ENCODE measurements at places on chromosomes 3 and 15.
A peak's percentile ranks its signal among the peaks of the same experiment; 100 is the strongest.

DNA sequence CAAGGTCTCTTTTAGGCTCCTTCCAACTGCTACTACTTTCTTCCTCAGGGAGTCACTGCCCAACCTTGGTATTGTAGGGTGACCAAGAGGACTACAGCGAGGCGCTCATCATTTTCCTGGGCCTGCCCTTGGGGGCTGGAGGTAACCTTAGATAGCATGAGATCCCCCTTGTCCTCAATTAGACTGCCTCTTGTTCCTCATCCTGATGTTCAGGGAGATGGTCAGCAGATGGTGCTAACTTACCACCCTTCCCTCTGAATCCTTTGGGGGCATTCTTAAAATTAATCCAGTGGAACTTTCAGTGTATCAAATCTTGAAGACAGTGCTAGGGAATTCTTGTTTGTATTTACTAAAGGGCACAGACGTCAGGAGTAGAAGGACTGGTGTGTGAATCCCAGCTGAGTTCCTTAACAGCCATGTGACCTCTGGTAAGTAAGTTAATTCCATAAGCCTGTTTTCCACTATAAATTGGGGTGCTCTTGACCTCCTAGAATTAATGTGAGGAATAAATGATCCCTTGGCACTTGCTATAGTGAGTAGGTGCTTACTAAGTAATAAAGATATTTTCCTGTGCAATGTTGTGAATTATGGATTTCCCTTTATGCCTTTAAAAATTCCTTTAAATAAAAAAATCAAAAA, 4.1 kb upstream of the CLPX start:
- no peak for DNase-seq

DNA sequence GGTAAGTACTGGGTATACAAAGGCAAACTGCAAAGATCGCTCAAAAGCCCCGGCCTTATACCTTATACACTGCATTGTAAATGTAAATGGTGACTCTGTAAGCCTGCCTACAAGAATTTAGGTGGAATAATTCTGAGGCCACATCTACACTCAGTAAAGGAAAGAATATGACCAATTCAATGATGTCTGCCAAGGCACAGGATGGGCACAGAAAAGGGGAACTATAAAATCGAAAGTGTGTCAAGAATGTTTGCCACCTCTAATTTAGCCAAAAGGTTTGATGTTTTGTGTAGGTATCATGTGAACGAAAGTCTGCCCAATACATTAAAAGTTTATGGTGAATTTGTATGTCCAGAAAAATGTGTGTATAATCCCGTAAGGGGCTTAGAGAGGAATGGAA, 96.1 kb downstream of the FOXP1 start:
- no peak for DNase-seq

- no peak for DNase-seq
Measured at GRCh38 chr3:136197159-136197793, 1.1 kb upstream of the MSL2 start.

DNA sequence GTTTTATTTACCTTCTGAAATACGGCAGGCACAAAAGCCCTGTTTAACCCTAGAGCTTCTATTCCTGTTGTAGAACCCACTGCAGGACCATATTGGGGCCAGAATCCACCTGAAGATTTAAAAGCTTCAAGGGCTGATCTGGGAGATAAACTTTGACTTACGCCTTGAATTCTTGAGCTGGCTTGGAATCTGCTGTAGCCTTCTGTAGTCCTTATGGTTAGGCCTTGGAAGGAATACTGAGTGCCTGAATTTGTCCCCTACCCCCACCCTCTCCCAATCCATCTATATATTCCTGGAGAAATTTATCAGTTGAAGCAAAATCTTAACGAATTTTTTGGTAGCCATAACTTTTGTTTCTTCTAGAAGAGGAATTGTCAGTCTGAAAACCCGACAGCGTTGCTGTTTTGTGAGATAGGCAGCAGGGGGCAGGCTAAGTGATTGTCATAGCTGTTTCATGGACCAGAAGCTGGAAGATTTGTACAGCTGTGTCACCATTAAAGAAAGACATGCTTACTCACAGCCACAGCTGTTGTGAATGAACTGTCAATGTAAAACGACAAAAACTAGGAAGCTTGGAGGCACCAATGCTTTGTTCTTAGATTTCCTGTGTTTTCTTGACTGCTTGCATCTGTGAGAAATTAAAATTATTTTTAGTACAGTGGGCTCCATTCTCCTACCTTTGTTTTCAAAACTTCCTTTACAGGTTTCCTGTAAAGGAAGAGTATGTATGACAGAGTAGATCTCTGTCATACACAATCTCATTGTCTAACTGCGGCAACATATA, 12.8 kb downstream of the LXN start:
- peak; percentile 33 for DNase-seq

GRCh38 chr15:27889258-27889657, 209.9 kb downstream of the OCA2 start:
- DNase-seq, result no peak

GRCh38 chr3:16255726-16256125, 9.0 kb downstream of the DPH3 start:
- no peak for DNase-seq
